Activated naive CD4-positive, alpha-beta T cell treated with Interleukin-2 at 50 U/mL for 16 hours (primary cell): ENCODE measurements at places on chromosomes 2 and 18.

DNA sequence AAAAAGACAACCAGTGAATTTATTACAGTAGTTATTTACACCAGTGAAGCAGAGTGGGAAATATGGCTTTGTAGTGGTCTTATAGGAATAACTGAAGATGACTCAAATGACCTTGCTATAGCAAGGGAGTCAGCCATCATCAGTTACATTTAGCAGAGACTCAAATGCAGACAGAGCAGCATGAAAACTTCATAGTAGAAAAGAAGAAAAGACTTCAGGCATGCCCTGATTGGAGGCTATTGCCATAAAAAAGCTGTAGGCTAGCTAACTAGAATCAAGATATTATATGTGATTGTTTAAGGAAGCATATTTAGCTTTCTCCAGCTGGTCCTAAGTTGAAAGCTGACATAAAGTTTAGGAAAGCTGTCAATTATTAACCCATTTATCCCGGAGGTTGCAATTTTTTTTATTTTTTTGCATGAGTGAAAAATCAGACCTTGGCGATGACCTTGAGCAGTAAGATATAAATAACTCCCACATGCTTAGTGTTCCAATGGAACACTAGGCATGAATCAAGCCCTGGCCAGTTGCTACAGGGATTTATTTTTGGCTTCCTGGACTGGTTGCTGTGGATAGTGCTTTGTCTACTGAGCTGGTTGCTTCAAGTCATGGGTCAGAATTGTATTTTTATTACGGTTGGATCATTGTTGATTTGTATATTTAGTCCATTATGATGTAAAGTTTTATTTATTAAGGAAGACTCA lies 675.6 kb upstream of the VRK2 start:
- DNase-seq: no peak

- DNase-seq: no peak
Observed at GRCh38 chr2:166092889-166093288, 34.9 kb downstream of the SCN1A start.

GRCh38 chr2:62660087-62660486 lies 45.4 kb upstream of the EHBP1 start:
- no peak for DNase-seq

GRCh38 chr2:63743982-63744966 lies 97.4 kb upstream of the UGP2 start:
- DNase-seq: no peak

DNA sequence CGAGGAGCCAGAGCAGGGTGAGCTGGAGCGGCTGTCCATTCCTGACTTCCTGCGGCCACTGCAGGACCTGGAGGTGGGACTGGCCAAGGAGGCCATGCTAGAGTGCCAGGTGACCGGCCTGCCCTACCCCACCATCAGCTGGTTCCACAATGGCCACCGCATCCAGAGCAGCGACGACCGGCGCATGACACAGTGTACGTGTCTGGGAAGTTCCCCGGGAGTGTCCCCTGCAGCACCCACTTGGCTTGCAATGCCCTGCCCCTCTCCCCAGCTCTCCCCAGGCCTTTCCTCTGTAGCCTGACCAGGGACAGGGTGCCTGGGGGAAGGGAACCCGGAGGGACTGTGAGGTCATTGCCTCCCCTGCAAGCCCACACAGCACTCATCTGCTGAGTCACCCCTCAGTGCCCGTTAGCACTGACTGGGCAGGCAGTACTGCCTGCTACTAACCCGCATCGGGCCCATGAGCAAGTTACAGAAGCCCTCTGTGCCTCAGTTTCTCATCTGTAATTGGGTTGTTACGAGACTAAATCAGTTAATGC lies 29.4 kb upstream of the GMPPA start:
- DNase-seq: no peak

GRCh38 chr2:203469546-203469945 lies 65.6 kb downstream of the RAPH1 start:
- DNase-seq: no peak

GRCh38 chr18:74589021-74589420 lies 8.6 kb upstream of the ZNF407 start:
- no peak for DNase-seq

DNA sequence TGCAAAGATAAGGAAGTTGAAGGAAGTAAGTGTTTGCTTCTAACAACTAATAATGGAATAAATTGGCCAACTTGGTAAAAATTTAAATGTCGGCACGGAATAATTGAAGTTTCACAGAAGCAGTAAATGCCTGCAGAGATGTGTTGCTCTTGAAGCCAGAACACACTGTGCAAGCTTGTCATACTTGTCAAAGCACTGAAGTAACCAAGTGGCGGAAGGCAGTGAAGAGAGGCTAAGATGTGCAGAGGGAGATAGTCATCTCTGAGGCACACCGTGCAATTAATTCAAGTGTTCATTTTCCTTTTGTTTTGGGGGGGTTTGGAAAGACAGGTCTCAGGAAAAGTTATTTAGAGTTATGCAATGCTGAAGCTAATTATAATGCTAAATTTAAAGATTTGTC lies 5.2 kb downstream of the DCDC2C start:
- DNase-seq: no peak

DNA sequence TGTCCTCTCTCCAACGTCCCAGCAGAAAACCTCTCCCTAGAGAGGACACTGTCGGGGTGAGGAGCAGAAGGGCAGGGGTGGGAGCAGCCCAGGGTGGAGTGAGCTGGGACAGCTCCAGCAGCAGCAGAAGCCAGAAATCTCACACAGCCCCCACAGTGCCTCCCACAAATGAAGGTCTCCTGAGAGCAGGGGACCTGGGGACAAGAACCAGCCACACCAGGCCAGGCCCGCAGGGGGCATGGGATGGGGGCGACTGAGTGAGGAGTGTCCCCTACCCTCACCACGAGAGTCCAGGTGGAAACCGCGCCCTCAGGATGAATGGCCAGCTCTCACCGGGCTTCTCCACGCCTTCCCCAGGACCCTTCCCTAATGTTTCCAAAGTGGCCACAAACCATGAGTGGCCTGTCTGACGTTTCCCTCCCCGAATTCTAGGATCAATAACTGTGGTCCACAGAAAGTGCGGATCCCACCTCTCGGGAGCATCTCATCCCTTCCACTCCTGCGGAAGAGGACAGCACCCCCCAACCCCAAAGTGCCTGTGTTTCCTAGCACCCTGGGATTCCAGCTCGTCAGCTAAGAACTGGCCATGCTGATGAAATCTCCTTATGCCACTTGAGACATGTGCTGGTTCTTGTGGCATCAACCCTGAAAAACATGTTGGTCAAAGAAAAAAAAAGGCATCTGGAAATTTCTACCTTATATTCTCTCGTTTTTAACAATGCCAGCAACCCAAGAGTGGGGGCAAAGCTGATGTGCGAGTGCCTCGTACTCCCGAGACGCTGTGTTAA lies 121.1 kb downstream of the HDAC4 start:
- no peak for DNase-seq

- DNase-seq: no peak
Observed at GRCh38 chr18:47531717-47532116, 280.3 kb upstream of the SKOR2 start.

- no peak for DNase-seq
Observed at GRCh38 chr2:193891023-193891422, 1696.3 kb upstream of the TMEFF2 start.

DNA sequence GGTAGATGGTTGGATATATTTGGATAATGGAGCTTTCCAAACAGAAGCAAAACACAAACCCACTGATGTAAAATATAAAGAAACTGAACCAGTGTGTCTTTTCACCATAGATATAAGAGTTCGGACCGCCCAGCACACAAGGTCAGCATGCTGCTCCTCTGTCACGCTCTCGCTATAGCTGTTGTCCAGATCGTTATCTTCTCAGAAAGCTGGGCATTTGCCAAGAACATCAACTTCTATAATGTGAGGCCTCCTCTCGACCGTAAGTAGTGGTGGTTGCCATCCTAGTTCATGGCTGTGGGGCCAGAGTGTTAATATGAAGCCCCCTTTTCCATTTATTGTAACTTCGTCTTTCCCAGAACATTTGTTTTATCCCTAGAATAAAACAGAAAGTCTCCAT lies 125.2 kb upstream of the LYPD6 start:
- DNase-seq: no peak

DNA sequence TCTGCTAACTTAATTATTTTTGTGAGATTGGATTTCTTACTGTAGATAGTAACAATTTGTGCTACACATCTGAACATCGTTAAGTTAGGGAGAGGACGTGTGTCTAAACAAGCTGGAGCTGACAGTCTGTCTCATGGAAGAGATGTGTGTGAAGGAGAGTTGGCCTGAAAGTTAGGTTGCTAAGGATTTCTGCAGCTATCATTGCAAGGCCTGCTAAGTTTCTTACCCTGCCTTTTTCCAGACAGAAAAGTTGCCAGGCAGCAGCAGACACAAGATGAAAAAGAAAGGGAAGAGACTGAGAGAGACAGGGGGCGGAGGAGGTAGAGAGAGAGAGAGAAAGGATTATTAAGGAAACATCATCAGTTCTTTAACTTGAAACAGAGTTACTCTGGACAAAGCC lies 4.1 kb upstream of the LRP1B start:
- DNase-seq: no peak
